ENCODE measurements at places on chromosomes 3 and 15. TPM values are rescaled to one million over a fixed set of nuclear protein-coding genes. Genes with fewer than 3 reads are reported as not detected.

The DAZL gene
- not detected for total RNA-seq

The OXSM gene
- 20.3 TPM for total RNA-seq

The DLL4 gene
- total RNA-seq, result 7.8 TPM

The DUOXA2 gene
- not detected for total RNA-seq

The AMIGO3 gene
- 3.5 TPM for total RNA-seq

The PP2D1 gene
- total RNA-seq, result not detected

The ABI3BP gene
- 33.2 TPM for total RNA-seq

The FBLN2 gene
- 51.2 TPM for total RNA-seq

The CTXN2 gene
- not detected for total RNA-seq

The DUOX2 gene
- total RNA-seq, result 0.19 TPM

The SAMMSON gene
- not detected for total RNA-seq

The RHCG gene
- not detected for total RNA-seq

The GLDN gene
- not detected for total RNA-seq

The SPTSSB gene
- not detected for total RNA-seq

The CYP1A2 gene
- not detected for total RNA-seq

The GOLGA8S gene
- total RNA-seq, result not detected

The HCLS1 gene
- 20.7 TPM for total RNA-seq

The CLDN16 gene
- total RNA-seq, result not detected

The CPN2 gene
- total RNA-seq, result not detected

The NPAP1 gene
- not detected for total RNA-seq

The ISLR gene
- 19.0 TPM for total RNA-seq

The HRH1 gene
- 13.7 TPM for total RNA-seq

Data from Peyer's patch (tissue), 4 donors.